ENCODE measurements at places on chromosomes 16 and 17. TPM values are rescaled to one million over a fixed set of nuclear protein-coding genes. Genes with fewer than 3 reads are reported as not detected.

The ZSCAN10 gene
- not detected for total RNA-seq

The GPR139 gene
- not detected for total RNA-seq

The KRTAP4-7 gene
- total RNA-seq: not detected

The TMED6 gene
- total RNA-seq: not detected

The PIRT gene
- not detected for total RNA-seq

- no peak overlapping the region for H3K27ac ChIP-seq
- H3K4me3 ChIP-seq: no peak overlapping the region
- H3K36me3 ChIP-seq: no peaks in the 10 kb centered on the region
- DNase-seq: no peak
- peaks cover 38% of the 10 kb centered on the region for H3K27me3 ChIP-seq
These were observed 136.4 kb downstream of the NPIPB5 start for GRCh38 chr16:22646948-22647556.

DNA sequence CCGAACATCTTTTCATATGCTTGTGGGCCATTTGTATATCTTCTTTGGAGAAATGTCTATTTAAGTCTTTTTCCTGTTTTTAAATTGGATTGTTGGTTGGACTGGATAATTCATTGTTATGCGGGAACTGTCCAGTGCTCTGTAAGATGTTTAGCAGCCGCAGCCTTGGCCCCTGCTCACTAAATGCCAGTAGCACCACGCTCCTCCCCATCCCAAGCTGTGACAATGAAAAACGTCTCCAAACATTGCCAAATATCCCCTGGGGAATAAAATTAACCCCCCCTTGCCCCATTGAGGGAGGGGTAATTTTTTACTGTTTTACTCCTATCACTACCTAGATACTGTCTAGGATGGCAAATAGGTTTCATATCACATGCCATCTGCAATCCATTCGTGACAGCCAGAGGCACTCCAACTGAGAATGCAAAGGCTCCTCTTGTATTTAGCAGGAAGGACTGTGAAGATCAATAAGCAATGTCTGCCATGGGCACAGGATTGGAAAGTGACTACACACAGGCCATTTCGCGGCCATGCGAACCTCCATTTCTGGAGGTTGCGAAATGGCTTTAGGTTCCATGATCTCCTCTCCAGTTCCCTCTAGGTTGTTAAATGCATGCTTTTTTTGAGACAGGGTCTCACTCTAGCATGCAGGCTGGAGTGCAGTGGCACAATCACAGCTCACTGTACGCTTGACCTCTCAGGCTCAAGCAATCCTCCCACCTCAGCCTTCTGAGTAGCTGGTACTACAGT is 9.3 kb downstream of the PLXDC1 start:
- no peaks in the 10 kb centered on the region for H3K27me3 ChIP-seq
- H3K27ac ChIP-seq: no peak overlapping the region
- no peaks in the 10 kb centered on the region for H3K36me3 ChIP-seq
- no peaks in the 10 kb centered on the region for H3K4me1 ChIP-seq
- no peak overlapping the region for H3K4me3 ChIP-seq

DNA sequence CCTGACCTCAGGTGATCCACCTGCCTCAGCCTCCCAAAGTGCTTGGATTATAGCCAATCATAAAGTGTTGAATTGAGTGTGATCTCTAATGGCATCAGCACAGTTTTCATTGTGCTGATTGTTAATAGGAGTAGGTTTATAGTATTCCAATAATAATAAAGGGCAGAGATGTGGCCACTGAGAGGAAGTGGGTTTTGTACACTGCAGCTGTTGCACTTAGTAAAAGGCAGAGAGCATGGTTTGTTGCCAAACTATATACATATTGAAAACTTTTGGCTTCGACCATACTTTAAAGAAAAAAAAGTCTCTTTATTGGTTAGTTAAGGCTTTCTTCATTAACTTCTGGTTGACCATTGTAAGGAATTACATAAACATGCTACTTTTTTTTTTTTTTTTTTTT is 185.9 kb downstream of the CDK5R1 start:
- no peak overlapping the region for H3K27ac ChIP-seq
- DNase-seq: no peak
- H3K36me3 ChIP-seq: no peaks in the 10 kb centered on the region
- H3K27me3 ChIP-seq: no peaks in the 10 kb centered on the region
- no peak overlapping the region for H3K4me3 ChIP-seq

- no peaks in the 10 kb centered on the region for H3K36me3 ChIP-seq
- DNase-seq: no peak
- H3K27me3 ChIP-seq: no peaks in the 10 kb centered on the region
- H3K4me1 ChIP-seq: peaks cover 13% of the 10 kb centered on the region
- H3K4me3 ChIP-seq: no peak overlapping the region
These were observed 138.7 kb downstream of the ANKFN1 start for GRCh38 chr17:56292010-56292409.

DNA sequence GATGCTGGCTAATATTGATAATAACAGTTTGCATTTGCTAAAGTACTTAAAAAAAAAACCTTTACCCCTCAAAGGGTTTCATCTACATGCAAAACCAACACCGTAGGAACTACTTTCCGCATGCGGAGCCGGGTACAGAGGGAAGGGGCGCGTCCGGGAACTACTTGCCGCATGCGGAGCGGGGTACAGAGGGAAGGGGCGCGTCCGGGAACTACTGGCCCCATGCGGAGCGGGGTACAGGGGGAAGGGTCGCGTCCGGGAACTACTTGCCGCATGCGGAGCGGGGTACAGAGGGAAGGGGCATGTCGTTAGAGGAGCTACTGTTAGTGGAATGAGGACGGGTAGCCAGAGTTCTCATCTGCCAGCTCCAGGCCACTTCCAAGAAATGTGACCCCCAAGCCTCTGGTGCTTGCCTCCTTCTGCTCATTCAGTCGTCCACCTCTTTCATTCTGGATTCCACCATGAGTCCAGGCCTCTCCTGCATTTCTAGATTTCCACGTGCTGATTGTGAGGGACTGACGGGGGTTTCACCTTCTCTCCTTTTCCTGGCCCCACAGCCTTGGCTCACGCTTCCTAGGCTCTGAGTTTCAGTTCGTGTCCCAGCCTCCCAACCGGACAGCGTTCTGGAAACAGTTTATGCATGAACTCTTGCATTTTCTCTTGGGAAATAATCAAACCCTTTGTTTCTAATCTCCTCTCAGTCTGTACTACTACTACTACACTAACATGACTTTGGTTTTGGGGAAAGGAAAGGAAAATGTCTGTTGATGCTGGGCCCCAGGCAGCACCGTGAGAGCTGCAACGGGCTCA is 26.9 kb downstream of the MINK1 start:
- no peaks in the 10 kb centered on the region for H3K36me3 ChIP-seq
- DNase-seq: no peak
- no peaks in the 10 kb centered on the region for H3K27me3 ChIP-seq
- H3K27ac ChIP-seq: no peak overlapping the region
- no peak overlapping the region for H3K4me3 ChIP-seq
- H3K4me1 ChIP-seq: peaks cover 7% of the 10 kb centered on the region

DNA sequence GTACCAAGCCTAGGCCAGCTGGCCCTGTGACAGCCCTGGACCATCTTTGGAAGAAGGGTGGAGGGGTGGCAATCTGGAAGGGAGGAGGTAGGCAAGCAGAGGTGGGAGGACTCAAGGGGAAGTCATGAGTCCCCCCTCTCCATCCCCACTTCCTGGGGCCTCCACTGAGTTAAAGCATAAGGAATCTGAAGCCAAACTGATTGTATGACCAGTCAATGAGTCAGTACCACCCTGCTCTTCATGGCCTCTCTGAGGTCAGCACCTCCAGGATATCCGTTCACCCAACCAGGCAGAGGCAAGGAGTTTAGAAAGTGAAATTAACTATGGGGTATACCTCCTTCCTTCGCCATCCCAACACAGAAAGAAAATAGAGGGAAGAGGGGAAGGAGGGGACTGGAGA is 272.7 kb downstream of the SOX9 start:
- no peak for DNase-seq
- H3K36me3 ChIP-seq: no peaks in the 10 kb centered on the region
- H3K4me1 ChIP-seq: no peaks in the 10 kb centered on the region
- no peak overlapping the region for H3K4me3 ChIP-seq
- no peaks in the 10 kb centered on the region for H3K27me3 ChIP-seq

GRCh38 chr17:60169921-60170817 is 20.4 kb downstream of the CA4 start:
- no peaks in the 10 kb centered on the region for H3K36me3 ChIP-seq
- no peak for DNase-seq
- H3K27me3 ChIP-seq: no peaks in the 10 kb centered on the region
- peaks cover 16% of the 10 kb centered on the region for H3K4me1 ChIP-seq

DNA sequence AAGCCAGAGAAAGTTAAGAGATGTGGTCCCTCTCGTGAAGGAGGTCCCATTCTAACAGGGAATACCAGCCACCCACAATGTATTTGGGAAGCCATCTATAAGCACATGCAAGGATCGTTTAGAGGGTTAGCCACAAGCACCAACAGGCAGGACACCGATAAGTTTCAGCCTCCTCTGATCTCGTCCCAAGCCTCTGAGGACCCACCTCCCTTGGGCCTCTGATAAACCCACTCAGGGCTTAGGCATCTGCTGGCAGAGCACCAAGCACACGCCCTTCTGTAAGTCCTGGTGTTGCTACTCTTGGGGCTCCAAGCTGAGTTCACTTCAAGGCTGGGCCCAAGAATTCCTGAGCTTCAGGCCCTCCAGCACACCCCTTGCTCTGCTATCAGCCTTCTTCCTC is 5.4 kb upstream of the PNPO start:
- no peak for DNase-seq
- no peak overlapping the region for H3K27ac ChIP-seq
- no peak overlapping the region for H3K4me3 ChIP-seq
- H3K27me3 ChIP-seq: no peaks in the 10 kb centered on the region

All from spleen (tissue), 13 donors.